IgD-negative memory B cell (primary cell): ENCODE measurements at places on chromosomes 6 and 20. TPM values are rescaled to one million over a fixed set of nuclear protein-coding genes. Genes with fewer than 3 reads are reported as not detected.

TPD52L1 gene
- polyA plus RNA-seq: not detected

OLIG3 gene
- not detected for polyA plus RNA-seq

GRM1 gene
- not detected for polyA plus RNA-seq

ITPA gene
- 49.3 TPM for polyA plus RNA-seq

TINAG gene
- polyA plus RNA-seq: not detected
